Fibroblast of skin of abdomen (primary cell): ENCODE measurements at places on chromosomes 3 and 15.

GRCh38 chr15:88637436-88637835 is 1.4 kb upstream of the ISG20 start:
- DNase-seq: no peak

- DNase-seq: no peak
Observed at GRCh38 chr3:55567121-55567520, 80.0 kb upstream of the WNT5A start.

GRCh38 chr15:49990835-49991545 is 128.0 kb downstream of the ATP8B4 start:
- DNase-seq: peak; percentile 56

DNA sequence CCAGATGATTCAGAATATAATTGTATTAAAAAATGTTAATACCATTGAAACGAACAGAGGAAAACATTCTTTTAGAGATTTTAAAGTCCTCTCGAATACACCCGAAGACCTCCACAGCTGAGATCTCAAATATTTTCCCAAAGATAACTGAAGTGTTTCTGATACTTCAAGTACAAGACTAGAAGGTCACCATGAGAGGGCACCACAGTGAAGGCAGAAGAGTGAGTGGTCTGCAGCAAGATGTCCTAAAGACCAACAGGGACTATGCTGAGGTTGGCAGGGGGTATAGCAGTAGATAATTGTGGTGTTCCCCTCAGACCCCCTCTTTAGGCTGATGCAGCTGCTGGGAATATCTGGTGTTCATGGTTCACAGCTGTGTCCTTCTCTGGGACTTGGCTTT is 156.5 kb downstream of the PDCD6IP start:
- DNase-seq: no peak

DNA sequence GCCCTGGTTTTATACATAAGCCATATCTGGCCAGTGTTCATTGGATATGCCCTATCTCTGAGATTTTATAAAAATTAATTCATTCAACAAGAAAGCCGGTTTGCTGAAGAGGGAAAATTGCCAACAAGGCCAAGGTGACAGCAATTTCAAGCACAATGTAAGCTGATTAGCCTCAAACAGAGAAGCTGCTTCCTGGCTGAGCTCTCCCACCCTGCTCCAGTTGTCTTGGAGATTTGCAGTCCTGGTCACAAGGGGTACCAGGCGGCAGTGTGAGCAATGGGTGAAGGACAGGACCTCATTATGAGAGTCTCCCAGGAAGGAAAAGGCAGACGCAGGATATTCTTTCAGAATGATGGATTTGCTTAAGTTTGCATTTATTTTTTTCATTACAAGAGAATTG is 5.4 kb upstream of the THSD4 start:
- no peak for DNase-seq

DNA sequence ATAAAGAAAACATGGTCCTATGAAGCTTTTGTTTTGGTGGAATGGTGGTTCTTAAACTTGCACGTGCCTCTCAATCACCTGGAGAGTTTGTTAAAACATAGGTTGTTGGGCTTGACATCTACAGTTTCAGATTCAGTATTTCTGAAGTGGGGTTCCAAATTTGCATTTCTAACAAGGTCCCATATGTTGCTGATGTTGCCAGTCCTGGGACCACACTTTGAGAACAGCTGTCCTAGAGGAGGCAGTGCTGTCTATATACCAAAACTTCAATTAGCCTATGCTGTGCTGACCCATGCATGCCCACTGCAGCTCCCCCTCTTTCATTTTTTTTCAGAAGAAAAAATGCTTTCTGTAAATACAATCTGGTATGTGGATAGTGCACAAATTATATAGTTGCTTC is 31.3 kb downstream of the ALCAM start:
- DNase-seq: no peak

DNA sequence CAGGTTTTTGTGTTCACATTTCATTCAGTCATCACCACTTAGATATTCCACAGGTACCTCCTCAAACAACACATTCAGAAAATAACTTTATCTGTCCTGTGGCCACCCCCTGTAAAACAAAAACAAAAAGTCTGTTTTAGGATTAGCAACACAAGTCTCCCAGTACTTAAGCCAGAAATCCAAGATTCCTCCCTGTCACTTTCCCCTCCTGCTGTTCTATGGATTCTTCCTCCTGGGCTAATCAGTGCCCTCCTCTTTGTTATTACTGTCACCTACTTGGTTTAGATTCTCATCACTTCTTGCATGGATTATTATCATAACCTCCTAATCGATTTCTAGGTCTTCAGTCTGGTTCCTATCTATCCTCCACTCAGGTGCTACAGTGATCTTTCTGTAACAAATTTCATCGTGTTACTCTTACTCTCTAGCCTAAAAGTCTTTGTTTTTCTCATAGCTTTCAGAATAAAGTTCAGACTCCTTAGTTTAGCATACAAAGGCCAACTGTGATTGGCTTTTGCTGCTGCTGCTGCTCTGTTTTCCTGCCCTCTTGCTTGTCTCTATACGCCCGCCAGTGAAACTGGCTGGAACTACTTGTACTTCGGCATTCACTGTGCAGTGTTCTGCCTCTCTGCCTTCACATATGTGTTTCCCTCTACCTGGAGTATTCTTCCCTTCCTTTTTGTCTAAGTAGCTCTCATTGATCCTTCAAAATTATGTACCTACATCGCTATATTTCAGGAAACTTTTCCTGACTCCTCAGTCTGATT is 32.2 kb downstream of the PPP2R3A start:
- no peak for DNase-seq

DNA sequence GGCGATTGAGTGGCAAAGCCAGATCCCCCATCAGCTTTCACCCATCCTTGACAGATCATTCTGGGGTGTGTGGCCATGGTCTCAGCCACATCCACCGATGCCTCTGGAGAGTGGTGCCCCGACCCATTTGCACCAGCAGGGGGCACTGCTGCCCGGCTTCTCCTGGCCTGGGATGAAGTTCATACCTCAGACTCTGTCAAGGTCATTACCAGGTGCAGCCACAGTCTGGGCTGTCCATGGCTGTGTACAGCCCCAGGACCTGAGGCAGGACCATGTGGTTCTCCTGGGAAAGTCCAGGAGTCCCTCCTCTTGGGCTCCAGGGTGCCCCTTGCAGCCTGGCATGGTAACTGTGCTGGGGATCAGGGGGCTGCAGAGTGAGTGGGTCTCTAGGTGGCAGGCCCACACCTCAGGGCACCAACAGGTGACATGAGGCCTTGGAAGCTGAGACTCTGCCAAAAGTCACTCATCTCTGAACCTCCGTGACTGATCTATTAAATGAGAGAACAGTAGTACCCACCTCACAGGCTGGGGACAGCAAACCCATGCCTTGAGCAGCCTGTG is 67.2 kb downstream of the CACNA2D2 start:
- DNase-seq: peak; percentile 12

DNA sequence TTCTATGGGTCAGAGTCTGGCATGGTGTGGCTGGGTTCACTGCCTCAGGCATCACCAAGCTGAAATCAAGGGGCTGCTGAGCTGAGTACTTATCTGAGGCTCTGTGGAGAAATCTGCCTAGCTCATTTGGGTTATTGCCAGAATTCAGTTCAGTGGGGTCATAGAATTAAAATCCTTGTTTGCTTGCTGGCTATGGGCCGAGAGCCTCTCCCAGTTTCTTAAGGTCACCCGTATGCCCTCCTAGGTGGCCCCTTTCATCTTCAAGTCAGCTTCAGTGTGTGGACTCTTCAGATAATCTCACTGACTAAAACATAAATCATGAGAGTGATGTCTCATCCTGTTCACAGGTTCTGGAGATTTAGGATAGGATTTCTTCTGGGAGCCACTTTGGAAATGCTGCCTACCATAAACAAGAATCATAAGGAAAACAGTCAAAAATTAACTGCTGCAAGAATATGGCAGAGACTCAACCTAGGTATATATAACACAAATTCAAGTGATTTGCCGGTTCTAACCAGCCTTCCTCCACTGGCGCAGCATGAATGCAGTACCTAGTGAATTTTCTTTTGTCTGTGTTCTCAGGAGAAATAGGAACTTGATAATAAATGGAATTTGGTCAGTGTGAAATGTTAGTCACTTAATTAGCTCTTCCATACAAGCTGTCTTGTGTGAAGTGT is 5.3 kb downstream of the CP start:
- DNase-seq: no peak

DNA sequence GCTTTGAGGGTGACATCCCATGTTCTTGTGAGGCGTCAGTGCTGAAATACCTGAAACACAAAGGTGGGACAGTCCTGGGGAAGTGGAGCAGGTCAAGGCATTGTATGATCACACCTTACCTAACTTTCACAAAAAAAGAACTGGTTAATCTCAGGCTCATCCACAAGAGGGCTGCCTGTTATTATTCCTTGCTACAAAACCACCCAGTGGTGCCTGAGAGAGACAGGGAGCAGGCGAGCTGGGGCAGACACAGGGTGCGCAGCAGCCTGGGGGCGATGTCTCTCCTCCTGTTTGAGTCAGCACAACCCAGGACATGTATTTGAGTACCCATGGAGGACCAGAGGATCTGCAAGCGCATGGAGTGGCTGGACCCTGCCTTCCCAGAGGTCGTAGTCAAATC is 316.8 kb upstream of the ATP10A start:
- DNase-seq: no peak

DNA sequence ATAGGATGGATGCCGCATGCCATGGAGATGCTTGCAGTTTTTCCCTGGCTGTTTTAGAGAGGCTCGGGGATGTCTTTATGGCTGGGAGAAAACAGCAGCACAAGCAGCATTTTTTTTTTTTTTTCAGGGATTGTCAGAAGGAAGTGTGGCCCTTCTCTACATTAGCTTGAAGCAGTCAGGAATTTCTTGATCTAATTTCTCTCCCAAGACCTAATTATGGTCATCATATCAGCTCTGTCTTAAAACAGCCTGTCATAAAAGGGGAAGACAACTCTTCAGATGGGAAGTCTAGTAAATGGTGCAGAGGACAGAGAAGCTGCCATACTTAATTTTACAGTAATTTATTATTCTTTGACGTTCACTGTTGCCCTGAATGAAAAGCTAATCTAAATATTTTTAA is 44.5 kb downstream of the EAF1 start:
- DNase-seq: no peak

DNA sequence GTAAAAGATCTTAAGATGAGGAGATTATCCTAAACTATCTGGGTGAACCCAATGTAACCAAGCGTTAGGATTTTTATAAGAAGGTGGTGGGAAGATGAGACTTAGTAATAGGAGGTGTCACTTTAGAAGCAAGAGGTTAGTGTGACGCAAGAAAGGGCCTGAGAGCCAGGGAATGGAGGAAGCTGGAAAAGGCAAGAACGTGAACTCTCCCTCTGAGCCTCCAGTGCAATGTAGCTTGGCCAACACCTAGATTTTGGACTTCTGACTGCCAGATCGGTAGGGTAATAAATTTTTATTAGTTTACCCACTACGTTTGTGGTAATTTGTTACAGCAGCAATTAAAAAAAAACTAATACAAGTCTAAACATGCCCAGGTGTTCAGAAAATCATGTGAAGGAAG is 20.8 kb upstream of the CNTN6 start:
- DNase-seq: no peak

GRCh38 chr3:146929696-146930095 is 324.6 kb upstream of the PLSCR5 start:
- peak; percentile 23 for DNase-seq

- no peak for DNase-seq
Observed at GRCh38 chr3:114217266-114217665, 20.1 kb downstream of the ZNF80 start.

DNA sequence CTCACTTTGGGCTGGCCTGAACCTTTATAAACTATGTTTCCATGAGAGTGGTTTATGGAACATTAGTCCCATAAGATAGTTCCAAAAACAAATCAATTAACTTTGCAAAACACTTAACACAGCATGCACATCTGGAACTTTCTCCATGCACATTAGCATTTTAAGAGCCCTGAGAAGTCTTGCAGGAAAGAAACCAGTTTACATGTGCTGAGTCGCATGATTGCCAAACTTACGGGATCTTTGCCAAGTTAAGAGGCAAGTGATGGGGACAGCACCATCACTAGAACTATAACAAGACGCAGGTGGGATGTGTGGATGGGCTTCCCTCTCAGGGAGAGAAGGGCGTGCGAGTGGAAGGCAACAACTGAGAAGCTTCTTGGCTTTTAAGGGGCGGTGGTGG is 20.7 kb downstream of the ADAMTS9 start:
- peak; percentile 37 for DNase-seq

- no peak for DNase-seq
Observed at GRCh38 chr15:32656496-32656895, 15.0 kb downstream of the SCG5 start.

DNA sequence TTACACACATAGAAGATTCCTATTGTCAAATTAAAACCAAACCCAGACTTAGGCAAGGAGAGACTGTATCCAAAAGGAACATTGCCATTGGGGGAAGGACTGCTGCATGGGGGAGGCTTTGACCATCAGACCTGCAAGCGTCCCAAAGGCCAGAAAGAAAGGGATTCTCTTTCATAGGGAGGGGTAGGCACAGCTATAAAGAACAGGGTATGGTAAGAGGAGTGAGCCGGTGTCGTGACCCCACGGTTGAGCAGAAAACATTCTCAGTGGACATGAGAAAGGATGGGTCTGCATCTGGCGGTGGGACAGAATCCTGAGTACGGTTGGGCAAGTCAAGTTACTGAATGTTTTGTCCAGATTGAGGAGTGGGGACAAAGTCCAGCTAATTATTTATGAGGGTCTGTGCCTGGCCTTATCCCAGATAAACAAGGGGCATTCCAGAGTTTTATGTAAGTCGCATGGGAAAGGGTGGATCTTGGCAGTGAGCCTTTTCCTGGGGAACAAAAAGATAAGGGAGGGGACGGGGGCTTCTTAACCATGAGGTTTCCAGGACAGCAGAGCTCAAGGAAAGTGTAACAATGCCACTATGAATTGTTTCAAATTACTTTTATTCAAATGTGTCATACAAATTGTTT is 357.8 kb downstream of the OCA2 start:
- no peak for DNase-seq

GRCh38 chr15:67248011-67248505 is 6.4 kb downstream of the AAGAB start:
- DNase-seq: peak; percentile 46

DNA sequence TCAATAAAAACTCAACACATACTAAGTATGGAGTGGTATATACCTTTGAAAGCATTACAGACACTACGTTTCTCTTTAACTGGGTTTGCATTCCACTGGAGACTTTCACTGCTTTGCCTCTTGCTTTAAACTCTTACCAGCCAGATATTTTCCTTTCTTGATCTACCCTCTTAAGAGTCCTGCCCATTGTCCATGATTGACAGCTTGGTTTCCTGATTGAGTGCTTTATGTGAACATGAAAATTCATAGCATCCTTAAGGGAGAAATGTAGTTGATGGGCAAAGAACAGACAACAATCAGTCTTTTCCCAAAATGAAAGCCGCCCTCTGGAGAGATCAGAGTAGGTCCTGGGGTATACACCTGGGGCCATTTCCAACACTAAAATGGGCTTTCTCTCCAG is 78.6 kb downstream of the PTPRG start:
- no peak for DNase-seq

GRCh38 chr15:60363087-60363549 is 34.7 kb downstream of the ANXA2 start:
- DNase-seq: no peak
